ENCODE measurements at places on chromosomes 12 and 14.

- DNase-seq, result no peak
Measured at GRCh38 chr14:100882991-100883788, 20.3 kb downstream of the RTL1 start.

DNA sequence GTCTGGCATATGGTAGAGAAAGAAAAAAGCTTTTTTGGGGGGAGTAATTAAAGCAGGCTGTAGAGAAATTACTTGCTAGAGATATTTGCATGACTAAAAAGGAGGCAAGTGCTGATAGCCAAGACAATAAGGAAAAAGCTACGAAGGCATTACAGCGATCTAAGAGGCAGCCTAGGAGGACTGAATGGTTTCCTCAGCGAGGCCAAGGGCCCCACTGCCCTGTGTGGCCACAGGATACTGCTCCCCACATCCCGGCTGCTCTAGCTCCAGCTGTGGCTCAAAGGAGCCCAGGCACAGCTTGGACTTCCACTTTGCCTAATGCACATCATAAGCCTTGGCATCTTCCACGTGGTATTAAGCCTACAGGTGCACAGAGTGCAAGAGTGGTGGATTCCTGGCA is 53.6 kb downstream of the LRRIQ1 start:
- DNase-seq, result no peak

DNA sequence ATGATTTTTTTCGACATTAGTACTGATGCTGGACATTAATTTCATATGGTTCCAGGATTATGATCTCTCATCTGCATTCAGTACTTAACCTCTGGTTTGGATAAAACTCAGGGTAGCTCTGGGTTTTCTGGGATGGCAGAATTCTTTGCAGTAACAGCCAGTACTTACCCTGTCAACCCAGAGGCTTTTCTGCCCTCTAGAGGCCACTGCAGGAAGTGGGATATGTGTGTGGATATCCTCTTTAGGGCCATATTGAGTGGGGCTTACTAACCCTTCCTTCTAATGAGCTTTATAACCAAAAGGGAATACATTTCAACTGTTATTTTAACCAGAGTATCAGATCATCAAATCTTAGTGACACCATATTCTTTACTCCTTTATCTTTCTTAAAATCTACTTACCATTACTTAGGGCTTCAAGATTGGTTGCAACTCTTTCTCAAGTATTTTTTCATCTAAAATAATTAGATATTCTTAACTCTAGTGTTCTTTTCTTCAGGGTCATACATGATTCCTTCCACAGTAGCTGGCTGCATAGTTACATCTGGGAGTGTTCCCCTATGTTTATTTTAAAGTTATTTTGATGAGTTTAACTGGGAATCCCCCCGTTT is 488.0 kb upstream of the STXBP6 start:
- no peak for DNase-seq

- no peak for DNase-seq
Measured at GRCh38 chr14:61584331-61584741, 111.0 kb upstream of the HIF1A start.

DNA sequence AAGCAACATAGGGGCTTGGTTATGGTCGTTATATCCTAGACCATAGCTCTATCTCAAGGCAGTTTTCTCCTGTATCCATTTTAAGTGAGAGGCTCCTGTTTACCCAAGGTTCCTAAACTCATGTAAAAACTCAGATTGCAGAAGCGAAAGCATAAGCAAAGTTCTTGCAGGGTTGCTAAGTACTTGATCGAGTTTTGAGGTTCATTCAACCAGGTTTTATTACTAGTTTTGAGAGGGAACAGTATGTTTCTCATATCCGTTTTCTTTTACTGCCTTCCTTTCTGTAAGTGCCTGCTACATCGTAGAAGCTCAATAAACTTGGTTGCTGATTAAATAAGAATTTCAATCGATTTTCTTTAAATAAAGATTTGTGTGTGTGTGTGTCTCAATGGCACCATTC is 5.1 kb downstream of the AKAP3 start:
- DNase-seq, result no peak

Measured in ovary (tissue), 10 donors.